Kasumi-1 (cell line): ENCODE measurements at places on chromosomes 16 and 17.
A peak's percentile ranks its signal among the peaks of the same experiment; 100 is the strongest.

DNA sequence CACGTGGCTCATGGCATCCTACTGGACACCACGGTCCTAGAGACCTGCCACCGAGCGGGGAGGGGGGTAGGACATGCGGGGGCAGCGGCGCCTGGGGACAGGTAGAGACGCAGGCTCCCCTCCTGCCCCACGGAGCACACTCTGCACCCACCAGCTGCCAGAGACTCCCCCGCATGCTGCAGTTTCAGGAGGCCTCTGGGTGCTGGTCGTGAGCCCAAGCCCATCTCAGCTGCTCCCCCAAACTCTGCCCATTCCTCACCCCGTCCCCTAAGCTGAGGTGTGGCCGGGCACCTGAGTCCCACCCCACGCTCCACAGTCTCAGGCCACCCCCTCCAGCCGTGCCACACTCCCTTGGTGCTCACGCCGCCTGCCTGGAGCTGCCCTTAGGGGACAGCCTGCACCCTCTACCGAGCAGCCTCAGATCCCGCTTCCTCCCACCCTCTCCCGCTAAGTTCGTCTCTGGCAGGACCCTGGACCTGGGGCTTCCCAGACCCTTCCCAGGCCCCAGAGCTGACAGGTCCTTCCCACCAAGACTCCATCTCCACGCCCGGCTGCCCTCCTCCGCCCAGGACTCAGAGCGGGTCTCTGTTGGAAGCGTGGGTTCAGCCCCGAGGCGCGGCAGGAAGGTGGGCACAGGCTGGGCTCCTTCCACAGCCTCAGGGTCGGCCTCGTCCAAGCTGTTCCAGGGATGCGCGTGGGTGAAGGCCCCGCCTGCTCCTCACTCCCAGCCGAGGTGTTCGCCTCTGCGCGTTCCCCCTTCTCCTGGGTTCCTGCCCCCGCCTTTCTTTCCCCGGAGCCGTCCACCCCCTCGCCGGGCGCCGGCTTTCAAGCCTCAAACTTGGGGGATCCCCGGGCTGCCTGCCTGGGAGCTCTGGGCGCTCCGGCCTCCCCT lies 1.3 kb downstream of the RAB40B start:
- no peak for DNase-seq

DNA sequence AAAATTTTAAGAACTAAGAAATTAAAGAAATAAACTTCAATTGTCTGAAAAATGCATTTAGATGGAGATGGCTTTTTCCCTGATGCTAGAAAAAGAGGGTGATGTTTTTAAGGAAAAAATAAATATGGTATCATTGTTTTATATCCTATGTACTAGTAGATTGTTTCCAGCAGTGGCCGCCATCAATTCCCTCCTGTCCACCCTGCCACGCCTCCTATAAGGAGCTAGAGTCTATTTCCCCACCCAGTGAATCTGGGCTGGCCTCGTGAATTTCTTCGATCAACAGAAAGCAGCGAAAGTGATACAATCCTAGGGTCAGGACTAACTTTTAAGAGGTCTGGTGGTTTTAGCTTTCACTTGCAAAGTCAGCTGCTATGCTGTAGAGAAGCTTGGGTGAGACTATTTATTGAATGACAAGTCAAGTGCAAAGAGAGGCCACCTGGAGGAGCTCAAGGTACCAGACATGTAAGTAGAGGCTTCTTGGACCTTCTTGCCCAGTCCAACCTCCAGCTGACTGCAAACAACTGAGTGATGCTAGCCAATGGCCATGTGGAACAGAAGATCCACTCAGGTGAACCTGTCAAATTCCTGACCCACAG lies 80.9 kb upstream of the MTMR4 start:
- DNase-seq, result no peak

DNA sequence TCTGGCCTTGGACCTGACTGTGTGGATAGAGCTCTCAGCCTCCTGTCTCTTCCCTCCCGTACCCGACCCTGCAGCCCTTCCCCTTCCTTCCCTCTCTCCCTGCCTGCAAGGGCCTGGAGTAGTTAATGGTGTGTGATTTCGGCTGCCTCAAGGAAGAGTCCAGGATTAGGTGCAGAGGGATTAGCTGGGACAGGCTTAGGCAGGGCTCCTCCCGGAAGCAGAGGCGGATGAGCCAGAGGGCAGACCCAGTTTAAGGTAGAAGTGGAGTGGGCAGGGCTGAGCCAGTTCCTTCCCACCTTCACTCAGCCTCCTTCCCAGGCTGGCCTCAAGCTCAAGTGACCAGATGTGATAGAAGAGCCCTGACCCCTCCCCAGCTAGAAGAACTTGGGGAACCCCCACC lies 16.8 kb downstream of the GUCY2D start:
- no peak for DNase-seq

GRCh38 chr16:54341892-54342776 lies 55.5 kb upstream of the IRX3 start:
- no peak for DNase-seq

GRCh38 chr17:33475594-33475993 lies 182.5 kb upstream of the ASIC2 start:
- no peak for DNase-seq

- DNase-seq, result no peak
Measured at GRCh38 chr16:72612256-72612655, 435.7 kb downstream of the ZFHX3 start.

GRCh38 chr17:69802045-69802740 lies 272.8 kb upstream of the KCNJ16 start:
- DNase-seq, result no peak

DNA sequence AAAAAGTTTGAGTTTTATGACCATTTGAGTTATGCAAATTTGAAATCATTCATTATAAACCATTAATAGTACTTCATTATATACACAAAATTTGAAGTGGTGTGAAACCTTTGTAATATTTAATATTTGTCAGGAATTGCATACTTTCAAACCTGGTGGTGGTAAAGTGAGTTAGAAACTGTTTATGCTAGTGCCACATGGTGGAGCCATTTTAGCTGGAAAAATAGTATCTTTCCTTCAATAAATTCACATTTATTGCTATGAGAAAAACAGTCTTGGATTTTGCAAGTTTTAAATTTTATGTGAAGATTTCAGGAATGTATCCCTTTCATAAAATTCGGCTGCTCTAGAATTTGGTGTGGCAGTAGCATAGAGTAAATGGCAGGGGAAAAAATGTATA lies 7.3 kb upstream of the BLMH start:
- peak; percentile 10 for DNase-seq

GRCh38 chr16:29808219-29808900 lies 2.0 kb downstream of the MAZ start:
- no peak for DNase-seq

DNA sequence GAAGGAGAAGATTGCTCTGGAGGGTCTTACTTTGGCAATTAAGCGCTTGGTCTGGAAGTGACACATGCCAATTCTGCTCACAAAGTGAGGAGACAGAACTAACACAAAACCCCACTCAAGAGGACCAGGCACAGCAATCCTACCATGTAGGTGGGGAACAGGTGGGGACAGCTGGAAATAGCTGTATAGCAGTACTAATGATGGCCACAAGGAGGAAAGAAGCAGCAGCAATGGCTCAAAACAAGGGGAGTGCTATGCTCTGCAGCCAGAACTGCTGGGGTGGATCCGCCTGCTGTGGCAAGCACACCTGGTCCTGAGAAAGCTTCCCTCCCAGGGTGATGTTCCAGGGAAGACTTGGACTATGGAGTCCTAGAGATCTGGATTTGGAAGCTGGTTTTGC lies 17.0 kb upstream of the TMEM132E start:
- no peak for DNase-seq

- DNase-seq, result no peak
Measured at GRCh38 chr16:64629622-64630021, 492.2 kb downstream of the CDH11 start.

DNA sequence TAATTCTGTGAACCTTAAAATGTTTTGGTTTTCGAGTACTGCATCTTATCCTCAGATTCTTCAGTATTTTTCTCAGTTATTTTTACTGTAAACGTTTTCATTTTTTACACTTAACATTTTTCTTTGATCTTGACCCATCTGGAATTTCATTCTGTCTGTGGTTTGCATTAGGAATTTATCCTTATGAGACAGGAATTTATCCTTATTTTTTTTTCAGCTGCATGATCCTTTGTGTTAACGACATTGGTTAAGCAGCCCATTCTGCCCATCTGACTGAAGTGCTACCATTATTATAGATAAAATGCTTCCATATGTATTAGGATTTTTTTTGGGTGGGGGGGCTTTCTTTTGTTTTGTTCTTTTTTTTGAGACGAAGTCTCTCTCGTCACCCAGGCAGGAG lies 41.0 kb downstream of the SNX29 start:
- no peak for DNase-seq

GRCh38 chr16:71846431-71846830 lies 655 bp downstream of the ATXN1L start:
- DNase-seq, result peak; percentile 16

- DNase-seq, result no peak
Measured at GRCh38 chr17:82678265-82678891, 20.1 kb downstream of the RAB40B start.

DNA sequence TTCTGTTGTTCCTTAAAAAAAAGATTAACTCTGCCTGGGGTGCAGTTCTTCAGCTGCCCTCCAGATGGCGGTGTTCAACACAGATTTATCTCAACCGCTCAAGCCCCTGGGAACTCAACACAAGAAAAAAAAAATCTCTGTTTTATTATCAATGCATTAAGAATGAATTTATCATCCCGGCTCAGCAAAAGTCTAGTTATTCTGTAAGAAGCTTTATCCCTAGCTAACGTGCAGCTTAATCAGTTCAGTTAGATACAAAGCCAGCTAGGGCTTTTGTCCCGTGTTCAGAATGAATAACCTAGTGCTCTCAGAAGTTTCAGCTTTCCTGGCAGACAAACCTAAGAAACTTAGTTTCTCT lies 475.9 kb upstream of the CCL2 start:
- DNase-seq, result peak; percentile 39

- no peak for DNase-seq
Measured at GRCh38 chr16:76345163-76345661, 68.0 kb downstream of the CNTNAP4 start.

- no peak for DNase-seq
Measured at GRCh38 chr16:54446639-54447038, 160.1 kb upstream of the IRX3 start.

DNA sequence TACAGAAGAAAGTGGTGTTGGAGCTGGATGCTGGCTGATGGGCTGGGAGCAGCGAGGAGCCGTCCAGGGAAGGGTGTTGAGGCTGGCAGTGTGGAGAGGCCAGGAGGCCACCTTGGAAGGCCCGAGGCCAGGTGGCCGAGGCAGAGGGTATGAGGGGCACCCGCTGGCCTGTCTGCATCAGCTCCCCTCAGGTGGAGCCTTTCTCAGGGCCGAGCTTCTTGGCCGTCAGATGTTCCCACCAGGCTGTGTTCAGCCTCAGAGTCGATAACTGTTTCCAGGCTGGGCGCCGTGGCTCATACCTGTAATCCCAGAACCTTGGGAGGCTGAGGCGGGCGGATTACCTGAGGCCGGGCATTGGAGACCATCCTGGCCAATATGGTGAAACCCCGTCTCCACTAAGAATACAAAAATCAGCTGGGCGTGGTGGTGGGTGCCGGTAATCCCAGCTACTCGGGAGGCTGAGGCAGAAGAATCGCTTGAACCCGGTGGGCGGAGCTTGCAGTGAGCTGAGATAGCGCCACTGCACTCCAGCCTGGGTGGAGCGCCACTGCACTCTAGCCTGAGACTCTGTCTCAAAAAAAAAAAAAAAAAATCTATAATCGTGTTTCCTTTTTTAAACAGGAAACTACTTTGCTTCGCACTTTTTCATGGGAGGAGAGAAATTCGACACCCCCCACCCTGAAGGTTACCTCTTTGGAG lies 25.3 kb downstream of the MGRN1 start:
- DNase-seq, result no peak

- DNase-seq, result no peak
Measured at GRCh38 chr17:17042851-17043460, 699 bp downstream of the MPRIP start.

GRCh38 chr16:263182-263774 lies 12.5 kb downstream of the RGS11 start:
- no peak for DNase-seq

DNA sequence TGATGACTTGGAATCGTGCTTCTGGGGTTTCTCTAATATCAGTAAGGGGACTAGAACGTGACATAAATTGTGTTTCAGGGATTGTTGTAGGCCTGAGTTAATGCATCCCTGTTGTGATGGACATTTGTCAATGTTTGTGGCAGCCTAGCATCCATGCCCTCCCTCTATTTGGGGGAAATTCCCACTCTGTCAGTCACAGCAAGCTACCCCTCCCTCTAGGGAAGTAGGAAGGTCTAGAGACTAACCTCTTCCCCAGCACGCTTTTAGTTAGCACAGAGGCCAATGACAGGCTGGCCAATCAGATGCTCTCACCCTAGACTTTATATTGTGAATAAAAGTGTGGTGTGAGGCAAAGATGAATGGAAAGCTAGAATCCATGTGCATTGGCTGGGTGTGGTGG lies 32.4 kb upstream of the NF1 start:
- DNase-seq, result no peak

- no peak for DNase-seq
Measured at GRCh38 chr16:12158428-12158827, 181.9 kb downstream of the SNX29 start.

GRCh38 chr17:32628271-32629044 lies 141.7 kb downstream of the CDK5R1 start:
- DNase-seq, result no peak

GRCh38 chr16:29974291-29975133 lies 844 bp downstream of the TAOK2 start:
- DNase-seq, result no peak

GRCh38 chr17:66654106-66654740 lies 180.7 kb upstream of the CACNG5 start:
- DNase-seq, result no peak

GRCh38 chr16:49049191-49049590 lies 232.4 kb downstream of the CBLN1 start:
- DNase-seq, result no peak

- no peak for DNase-seq
Measured at GRCh38 chr17:41500131-41500911, 5.1 kb downstream of the KRT13 start.

DNA sequence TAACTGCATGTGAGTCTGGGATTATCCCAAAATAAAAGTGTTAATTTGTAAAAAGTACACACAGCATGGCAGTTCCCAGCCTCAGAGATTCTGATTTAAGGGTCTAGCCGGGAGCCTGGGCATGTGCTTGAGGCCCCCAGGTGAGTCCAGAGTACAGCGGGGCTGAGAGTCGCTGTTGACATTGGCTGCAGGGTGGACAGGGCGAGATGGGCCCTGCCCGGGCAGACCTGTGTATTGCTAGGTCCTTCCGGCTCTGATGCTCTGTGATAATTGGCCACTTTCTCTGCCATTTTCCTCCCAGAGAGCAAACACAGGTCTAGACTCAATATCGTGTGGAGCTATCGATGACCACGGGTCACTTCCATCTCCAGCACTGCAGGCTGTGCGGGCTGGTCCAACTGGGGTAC lies 73.6 kb downstream of the ABCC6 start:
- DNase-seq, result no peak
